ENCODE measurements at places on chromosomes 3 and 15. TPM values are rescaled to one million over a fixed set of nuclear protein-coding genes. Genes with fewer than 3 reads are reported as not detected.

DNA sequence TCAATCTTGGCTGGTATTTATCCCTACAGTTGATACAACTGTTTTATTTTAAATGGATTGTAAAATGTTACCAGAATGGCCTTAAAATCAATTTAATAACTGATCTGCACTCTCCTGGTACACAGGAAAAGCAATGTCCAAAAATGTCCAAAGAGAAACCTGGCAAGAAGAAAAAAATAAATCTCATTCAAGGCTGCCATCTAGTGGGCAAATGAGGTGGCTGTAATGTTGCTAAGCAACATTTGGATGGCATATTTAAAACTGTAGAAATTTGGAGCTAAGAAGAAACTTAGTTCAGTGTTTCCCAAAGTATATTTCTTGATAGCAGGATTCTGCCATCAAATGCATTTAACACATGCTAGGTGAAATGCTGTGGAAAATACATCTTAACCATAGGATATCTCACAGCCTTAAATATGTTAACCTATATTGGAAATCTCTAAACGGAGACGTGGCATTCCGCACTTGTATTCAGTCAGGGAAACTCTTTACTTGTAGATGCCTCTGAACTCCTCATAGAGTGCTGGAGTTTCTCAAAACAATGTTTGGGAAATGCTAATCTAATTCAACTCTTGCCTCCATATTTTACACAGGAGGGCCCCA lies 216.8 kb downstream of the ERC2 start:
- no peak for DNase-seq

- DNase-seq: no peak
Measured at GRCh38 chr3:172692751-172693338, 18.0 kb downstream of the NCEH1 start.

GRCh38 chr15:94387849-94388441 lies 156.6 kb downstream of the MCTP2 start:
- DNase-seq: no peak

- no peak for DNase-seq
Measured at GRCh38 chr3:17882981-17883380, 140.6 kb upstream of the TBC1D5 start.

DNA sequence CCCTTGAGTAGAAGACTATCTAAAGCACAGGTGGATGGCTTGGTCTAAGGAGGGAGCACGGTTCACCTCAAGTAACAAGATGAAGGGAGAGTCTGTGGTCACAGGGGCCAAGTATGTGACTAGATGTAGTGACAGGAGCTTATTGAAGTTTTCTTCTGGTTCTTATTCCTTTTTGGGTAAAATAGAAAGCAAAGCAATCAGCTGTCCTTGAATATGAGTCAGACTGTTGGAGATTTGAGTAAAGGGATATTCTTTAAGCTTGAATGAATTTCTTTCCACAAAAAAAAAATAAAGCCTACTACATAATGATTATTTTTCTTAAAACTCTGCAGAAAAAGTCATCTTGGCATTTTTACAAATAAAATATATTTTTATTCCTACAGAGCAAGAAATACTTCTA lies 1.5 kb upstream of the CNTN6 start:
- DNase-seq: no peak

DNA sequence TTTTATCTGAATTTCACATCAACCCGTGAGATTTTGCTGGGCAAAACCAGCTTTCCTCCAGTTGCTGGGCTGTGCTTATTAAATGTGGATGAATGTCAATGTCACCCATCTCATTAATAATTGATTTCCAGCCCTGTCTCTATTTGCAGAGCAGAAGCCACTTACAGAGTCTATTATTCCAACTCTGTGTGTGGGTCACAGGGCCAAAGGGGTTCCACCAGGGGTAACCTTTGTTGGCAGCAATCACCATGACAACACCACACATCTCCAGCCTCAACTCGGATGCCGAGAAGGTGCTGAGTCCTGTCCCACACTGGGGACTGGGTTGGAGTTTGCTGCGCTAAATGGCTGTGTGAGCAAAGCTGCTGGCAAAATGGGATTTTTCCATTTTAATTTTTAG lies 51.1 kb upstream of the WNT5A start:
- DNase-seq: no peak

- no peak for DNase-seq
Measured at GRCh38 chr3:177483182-177483967, 286.1 kb upstream of the TBL1XR1 start.

GRCh38 chr3:26521261-26521660 lies 101.3 kb upstream of the LRRC3B start:
- no peak for DNase-seq

GRCh38 chr3:175916191-175916934 lies 1057.2 kb downstream of the NAALADL2 start:
- no peak for DNase-seq

- DNase-seq: no peak
Measured at GRCh38 chr3:38117748-38118420, 19.0 kb downstream of the ACAA1 start.

DNA sequence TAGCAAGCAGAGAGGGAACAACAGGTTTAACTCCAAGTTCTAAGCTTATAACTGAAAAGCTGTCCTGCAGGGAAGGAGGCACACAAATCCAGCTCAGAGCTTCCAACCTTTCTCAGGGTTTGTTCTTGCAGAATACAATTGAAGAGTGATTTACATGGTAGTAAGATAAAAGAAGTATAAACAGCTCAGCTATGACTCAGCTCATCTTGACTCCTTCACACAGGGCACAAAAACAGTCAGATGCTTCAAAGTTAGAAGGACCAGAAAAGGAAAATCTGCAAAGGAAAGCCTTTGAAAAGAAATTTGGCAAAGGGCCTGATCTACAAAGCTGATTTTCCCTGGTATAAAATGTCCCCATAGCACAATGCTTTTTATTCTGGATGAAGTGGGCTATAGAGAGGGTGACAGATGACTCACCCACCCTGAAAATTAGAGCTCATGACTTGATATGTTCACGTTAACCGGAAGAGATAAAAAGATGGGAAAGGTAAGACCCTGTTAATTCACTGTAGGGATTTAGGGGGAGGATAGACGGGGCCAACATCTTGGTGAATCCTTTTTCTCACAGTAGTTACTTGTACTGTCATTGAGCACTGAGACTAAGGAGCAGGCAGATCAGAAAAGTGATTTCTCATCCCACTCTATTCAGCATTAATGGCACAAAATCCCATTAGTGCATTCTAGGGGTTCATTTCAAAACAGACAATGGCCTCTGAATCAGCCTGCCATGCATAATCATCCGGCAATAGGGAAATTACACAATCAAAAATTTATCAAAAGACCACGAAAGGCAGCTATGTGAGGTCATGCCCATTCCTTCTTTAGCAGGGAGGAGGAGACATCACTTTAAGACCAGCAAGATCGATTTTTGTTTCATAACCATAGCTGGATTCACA lies 143.5 kb downstream of the GAP43 start:
- no peak for DNase-seq

GRCh38 chr3:25037049-25037547 lies 391.0 kb upstream of the RARB start:
- DNase-seq: no peak

GRCh38 chr3:15703346-15703745 lies 94.4 kb downstream of the ANKRD28 start:
- DNase-seq: no peak

- no peak for DNase-seq
Measured at GRCh38 chr3:157333551-157333991, 103.1 kb upstream of the PTX3 start.

- DNase-seq: no peak
Measured at GRCh38 chr15:93213281-93213680, 124.3 kb upstream of the RGMA start.

DNA sequence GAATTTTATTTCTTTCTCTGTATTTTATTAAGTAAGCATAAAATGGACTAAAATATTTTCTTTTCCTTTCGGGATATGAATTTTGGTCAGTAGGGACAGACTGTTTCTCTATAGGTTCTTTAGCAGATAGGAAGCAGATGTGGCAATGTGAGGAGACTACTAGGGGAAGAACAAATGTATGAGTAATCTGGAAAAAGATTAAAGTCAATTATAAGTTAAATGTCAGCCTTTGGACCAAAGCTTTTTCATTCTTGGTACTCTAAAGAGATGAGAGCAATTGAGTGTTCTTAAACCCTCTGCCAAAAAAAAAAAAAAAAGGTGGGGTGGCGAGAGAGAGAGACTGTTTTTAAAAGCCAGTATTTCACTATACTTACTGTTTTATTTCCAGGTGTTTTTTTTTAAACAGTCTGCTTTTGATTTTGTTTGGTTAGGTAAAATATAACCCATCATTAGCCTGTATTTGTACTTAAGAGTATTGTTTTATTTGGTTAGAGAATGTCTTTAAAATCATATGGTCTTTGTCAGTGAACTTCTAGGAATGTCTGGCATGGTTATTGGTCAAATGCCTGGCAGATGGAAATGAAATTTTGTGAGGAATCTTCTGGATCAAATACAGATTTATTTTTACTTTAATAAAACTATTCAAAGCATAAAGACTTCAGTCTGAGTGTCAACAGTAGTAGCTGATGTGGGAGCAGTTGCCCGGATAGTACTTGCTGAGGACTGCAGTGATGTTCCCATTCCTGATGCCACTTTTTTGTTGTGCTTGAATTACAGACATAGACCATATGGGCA lies 63.8 kb downstream of the LRRC49 start:
- DNase-seq: no peak

- DNase-seq: no peak
Measured at GRCh38 chr3:45554006-45554666, 40.4 kb upstream of the LIMD1 start.

DNA sequence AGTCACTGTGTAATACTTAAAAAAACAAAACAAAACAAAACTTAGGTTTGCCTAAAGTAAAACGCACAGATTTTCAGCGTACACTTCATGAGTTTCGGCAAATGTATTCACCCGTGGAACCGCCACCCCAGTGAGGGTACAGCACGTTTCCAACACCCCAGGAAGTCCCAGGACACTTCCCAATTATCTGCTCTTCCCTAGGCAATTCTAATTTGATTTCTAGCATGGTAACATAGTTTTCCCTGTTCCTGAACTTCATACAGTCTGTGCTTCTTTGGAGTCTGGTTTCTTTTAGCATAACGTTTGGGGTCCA lies 497 bp upstream of the CLASP2 start:
- no peak for DNase-seq

DNA sequence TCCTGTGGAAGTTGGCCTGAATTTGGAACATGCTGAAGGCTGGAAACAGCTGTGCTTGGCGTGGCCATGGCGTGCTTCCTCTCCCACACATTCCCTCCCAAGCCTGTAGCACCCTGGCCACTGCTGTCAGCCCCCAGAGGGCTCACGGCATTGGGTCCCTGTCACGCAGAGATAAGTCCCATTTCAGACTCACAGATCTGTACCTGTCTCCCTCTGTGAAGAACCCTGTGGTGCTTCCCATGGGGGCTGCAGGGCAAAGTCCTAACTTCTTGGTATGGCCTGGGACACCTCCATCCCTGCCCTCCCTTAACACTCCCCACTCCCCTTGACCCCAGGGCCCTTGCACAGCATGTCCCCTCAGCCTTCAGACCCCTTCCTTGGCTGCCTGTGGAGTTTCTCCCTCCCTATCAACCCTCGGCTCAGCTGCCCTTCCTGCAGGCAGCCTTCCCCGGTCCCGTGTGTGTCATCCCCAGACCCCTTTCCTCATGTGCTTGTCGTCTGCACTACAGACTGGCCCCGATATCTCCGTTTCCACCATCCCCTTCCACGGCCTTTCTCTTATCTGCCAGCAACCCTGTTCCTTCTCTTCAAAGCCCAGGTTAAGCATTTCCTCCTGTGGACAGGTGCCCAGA lies 28.6 kb downstream of the ABTB1 start:
- no peak for DNase-seq

GRCh38 chr3:19598870-19599269 lies 335.1 kb downstream of the EFHB start:
- no peak for DNase-seq

- DNase-seq: no peak
Measured at GRCh38 chr15:84611631-84612030, 10.8 kb downstream of the ZSCAN2 start.

DNA sequence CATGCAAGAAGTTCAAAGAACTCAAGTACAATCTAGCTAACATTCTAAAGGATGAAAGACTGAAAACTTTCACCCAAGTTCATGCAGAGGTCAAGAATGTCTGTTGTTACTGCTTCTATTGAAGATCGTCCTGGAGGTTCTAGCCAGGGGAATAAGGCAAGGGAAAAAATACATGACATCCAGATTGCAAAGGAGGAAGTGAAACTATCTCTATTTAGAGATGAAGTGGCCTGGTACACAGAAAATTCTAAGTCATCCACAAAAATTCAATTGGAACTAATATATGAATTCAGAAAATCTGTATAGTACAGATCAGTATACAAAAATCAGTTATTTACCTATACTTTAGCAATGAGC lies 693.0 kb downstream of the NR2F2 start:
- DNase-seq: no peak

DNA sequence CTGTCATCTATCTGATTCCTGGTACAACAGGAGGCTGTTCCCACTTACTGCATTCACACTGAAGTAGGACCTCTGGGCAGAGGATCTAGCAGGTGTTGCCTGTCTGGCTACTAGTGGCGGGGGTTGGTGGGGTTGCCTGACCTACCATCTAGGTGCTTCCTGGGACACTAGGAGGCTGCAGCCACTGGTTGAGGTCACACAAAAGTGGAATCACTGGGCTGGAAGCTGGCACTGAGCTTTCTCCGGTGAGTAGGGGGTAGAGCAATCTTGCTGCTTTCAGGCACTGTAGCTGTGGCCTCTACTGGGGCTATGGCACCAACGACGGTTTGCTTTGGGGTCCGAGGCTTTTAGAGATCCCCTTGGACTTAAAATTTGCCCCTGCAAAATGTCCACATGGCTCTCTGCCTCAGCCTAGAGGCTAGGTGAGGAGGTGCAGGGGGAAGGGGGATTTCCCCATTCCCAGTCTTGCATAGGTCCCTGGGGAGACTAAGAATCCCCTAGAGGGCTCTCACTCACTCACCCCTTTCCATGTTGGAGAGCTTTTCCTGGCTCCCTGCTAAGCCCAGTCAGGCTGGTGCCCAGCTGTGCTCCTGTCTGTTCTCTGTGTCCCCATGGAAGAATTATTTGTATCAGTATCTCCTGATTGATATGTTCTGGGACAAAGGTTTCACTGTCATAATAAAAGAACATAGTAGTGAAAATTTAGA lies 397.7 kb upstream of the EPHA6 start:
- no peak for DNase-seq

Gene CLDN18
- 7.3 TPM for total RNA-seq

Gene DNAJC13
- 30.8 TPM for total RNA-seq

Gene SEMA5B
- 12.8 TPM for total RNA-seq

Gene NOX5
- total RNA-seq: 0.12 TPM

Gene OXNAD1
- total RNA-seq: 16.0 TPM

Gene DAZL
- not detected for total RNA-seq

Gene DNAH1
- 2.6 TPM for total RNA-seq

Gene PLSCR2
- total RNA-seq: not detected

Gene KNL1
- total RNA-seq: 7.6 TPM

Gene CELSR3
- 9.8 TPM for total RNA-seq

Gene KBTBD13
- total RNA-seq: not detected

Gene MESP2
- not detected for total RNA-seq

Gene CASR
- 4.4 TPM for total RNA-seq

All from type B pancreatic cell (in vitro differentiated cells).